Stimulated activated CD4-positive, alpha-beta T cell treated with anti-CD3 and anti-CD28 coated beads, Interleukin-15, amount 100 ng/mL, for 1 hour (primary cell): ENCODE measurements at places on chromosomes 7 and 10.

DNA sequence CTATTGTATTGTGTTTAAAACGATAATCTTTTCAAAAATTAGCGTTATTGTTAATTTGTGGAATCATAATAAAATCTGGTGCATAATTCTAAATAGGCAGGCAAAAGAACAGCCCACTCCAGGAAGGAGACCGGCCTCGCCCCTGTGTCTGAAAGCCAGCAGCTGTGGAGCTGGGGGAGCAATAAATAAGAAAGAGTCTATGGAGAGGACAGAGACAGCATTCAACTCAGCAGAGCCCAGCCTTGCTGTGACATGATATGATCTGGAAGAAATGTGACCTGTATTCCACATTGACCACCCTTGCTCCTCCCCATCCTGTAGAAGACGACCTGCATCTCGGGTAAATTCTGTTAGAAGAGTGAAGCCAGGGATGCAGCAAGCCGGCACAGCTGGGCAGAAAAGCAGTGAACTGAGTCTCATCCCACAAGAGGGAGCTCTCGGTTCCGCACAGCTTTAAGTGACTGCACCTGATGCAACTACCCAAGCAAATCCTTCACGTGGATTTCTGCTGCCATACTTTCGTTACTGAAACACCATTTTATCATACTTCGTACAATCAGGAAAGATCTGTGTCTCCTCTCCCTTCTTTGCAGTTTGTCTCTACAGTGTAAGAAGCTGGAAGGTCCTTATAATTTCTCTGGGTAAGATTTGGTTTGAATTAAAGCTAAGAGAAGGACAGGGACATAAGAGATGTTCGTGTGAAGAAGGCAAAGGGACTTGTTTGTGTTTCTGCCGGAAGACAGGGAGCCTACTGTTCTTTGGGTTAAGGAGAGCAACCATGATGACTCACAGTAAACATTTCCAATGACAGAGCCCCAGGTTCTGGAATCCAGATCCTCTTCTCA, 427.1 kb downstream of the GPAM start:
- DNase-seq, result no peak

- DNase-seq, result no peak
Measured at GRCh38 chr7:42010751-42011150, 226.3 kb downstream of the GLI3 start.

DNA sequence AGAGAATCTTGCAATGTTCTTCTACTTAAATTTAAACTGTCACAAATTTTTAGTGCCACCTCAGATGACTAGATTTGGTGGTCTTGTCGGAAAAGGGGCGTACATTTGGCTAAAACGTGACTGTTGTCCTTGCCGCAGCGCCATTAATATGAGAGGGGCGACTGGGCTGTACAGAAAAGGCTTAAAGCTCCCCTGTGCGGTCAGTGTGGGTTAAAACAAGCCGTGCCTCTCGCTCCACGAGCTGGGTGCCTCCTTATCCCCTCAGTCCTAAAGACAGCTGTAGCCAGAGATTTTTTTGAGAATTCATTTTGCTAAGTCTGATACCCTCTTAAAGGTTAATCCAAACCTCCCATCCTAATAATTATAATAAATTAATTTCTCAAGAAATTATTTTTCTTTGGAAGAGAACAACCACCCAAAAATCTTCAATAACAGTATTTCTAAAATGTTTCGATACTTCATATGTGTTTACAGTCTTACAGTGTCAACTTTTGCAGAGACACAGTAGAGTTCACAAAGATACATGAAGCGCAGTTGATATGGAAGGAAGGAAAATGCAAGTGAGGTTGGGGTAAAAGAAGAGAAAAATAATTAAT, 68.6 kb downstream of the C7orf25 start:
- DNase-seq, result no peak

GRCh38 chr7:142887282-142888015, 1.9 kb upstream of the TRPV6 start:
- no peak for DNase-seq

DNA sequence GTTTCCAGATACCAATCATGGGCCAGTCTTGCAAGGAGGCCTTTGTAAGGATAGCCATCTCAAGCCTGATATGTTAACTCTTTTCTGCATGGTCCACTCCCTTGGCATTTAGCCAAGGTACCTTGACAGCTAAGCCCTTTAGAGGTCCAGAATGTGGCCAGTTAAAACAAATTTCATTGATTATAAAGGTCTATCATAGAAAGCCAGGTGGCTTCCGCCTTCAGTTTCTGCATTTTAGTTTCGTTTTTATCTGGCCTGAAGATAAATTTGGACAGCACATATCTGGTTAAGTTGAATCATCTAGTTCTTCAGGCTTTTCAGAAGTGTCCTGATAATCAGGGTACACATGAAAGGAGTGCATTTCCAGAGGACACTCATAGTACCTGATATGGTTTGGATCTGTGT, 30.7 kb downstream of the ANKIB1 start:
- no peak for DNase-seq

GRCh38 chr7:22860337-22860736, 37.7 kb upstream of the TOMM7 start:
- DNase-seq, result no peak

- DNase-seq, result no peak
Measured at GRCh38 chr7:66335318-66335717, 130.2 kb downstream of the TPST1 start.

DNA sequence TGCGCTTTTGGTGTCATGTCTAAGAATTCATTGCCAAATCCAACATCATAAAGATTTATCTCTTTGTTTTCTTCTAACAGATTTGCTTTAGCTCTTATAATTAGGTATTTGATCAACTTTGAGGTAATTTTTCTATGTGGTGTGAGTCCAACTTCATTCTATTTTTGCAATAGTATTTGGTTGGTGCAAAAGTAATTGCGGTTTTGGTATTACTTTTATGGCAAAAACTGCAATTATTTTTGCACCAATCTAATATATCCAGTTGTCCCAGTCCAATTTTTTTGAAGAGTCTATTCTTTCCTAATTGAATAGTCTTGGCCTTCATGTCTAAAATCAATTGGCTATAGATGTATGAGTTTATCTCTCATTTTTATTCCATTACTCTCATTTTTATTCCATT, 535.5 kb downstream of the ATRNL1 start:
- DNase-seq, result no peak

DNA sequence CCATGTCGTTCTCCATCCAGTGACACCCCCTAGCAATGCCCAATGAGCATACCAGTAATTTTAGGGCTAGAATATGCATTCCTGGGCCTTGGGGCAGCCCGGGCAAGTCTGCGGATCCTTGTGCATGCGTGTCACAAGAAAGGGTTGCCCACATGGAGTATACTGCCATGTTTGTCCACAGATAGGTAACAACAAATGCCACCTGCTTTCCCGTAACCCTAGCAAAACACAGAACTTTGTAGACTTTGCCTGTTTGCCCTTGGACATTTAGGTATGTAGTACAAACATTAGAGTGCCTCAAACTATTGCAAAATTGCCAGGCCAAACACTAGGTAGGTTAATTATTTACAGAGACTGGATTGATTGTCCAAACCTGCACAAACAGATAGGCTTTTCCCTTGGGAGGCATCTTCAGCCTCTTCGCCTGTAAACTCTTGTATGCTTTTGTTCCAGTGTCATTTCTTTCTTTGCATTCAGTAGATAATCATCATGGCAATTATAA, 117.0 kb downstream of the ADCY1 start:
- DNase-seq, result no peak

- no peak for DNase-seq
Measured at GRCh38 chr10:131205556-131205955, 106.0 kb downstream of the TCERG1L start.

- DNase-seq, result no peak
Measured at GRCh38 chr7:139681463-139681755, 96.4 kb downstream of the HIPK2 start.

DNA sequence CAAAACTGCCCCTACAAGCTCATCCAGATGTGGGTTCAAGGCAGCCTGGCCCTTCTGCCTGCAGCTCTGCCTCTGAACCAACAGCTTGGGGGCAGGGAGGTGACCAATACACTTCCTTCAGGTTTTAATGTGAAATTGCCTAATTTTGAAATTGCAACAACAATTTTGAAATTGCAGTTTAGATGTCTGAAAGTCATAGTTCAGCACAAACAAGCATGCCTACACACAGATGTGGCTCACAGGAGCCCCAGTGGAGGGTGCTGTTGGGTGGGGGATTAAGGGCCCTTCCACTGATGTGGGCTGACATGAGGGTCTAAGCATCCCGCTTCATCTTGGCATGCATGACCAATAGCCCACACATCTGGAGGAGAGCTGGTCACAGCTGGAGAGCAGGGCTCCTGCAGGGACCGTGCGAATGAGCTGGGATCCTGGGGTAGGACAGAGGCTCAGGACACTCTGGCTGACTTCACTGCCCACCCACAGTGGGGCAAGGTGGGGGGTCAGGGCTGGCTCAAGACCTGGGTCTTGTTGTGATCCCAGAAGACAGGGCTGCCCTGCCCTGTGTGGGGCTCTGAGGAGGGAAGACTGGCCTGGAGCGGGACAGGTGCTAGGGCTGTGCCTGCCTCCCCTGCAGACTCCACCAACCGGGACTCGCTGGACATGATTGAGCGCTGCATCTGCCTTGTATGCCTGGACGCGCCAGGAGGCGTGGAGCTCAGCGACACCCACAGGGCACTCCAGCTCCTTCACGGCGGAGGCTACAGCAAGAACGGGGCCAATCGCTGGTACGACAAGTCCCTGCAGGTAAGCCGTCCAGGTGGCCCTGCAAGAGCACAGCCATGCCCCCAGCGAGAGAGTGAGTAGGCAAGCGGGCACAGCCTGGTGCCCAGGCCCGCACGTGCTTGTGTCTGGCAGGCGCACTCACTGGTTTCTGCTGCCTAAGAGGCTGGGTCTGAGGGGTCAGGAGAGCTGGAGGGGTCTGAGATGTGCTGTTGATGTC, 32.3 kb downstream of the CHAT start:
- DNase-seq, result no peak

GRCh38 chr10:45441239-45442190, 67.5 kb downstream of the ALOX5 start:
- DNase-seq, result no peak

DNA sequence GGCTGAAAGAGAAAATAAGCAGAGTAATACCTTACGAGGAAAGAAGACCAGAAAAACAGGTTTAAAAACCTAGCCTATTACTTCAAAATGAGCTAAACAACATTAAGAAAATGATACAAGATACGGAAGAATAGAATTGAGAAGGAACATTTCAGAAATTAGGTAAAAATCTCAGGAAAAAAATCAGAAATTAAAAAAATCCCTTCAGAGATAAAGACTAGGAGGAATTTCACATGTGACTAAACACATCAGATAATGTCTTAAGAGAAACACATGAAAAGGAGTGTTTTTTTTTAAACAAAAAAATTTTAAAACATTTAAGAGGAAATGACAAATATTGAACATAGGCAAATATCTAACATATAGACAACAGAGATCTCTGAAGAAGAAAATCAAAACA, 33.3 kb downstream of the TNPO3 start:
- DNase-seq, result no peak

GRCh38 chr10:19815036-19815730, 1.0 kb upstream of the PLXDC2 start:
- no peak for DNase-seq

DNA sequence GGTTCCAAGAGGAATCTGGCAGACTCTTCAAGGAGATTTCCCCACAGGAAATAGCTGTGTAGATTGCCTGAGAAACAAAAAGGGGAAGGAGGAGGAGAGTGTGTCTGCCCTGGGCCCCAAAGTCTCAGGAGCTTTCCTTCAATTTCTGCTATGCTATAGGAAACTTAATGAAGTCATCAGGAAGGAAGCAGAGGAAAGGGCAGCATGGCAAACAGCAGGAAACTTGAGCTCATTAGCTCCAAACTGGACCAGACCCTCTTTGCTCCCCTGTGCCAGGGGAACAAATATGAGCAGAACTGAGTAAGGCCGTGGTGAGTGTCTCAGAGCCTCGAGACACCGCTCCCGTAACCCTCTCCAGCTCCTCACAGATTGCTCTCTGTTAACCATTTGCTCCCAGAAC, 4.8 kb upstream of the KCNIP2 start:
- no peak for DNase-seq

DNA sequence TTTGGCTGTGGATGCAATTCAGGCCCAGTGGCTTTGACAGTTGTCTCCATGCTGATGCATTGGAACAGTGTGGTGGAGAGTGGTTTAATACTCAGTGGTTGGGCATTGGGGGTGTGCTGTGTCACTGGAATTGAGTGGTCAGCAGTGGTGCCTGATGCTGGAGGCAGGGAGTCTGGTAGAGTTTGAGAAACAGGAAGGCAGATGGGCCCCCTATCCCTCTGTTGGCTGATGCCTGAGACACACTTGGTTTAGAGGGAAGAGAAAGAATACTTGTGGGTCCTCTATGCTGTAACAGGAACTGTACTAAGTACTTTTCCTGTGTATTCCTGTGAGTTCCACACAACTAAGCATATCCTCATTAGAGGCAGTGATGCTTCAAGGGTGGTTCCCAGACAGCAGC, 55.4 kb downstream of the EEPD1 start:
- no peak for DNase-seq

GRCh38 chr10:59373071-59373470, 10.7 kb upstream of the FAM13C start:
- no peak for DNase-seq

DNA sequence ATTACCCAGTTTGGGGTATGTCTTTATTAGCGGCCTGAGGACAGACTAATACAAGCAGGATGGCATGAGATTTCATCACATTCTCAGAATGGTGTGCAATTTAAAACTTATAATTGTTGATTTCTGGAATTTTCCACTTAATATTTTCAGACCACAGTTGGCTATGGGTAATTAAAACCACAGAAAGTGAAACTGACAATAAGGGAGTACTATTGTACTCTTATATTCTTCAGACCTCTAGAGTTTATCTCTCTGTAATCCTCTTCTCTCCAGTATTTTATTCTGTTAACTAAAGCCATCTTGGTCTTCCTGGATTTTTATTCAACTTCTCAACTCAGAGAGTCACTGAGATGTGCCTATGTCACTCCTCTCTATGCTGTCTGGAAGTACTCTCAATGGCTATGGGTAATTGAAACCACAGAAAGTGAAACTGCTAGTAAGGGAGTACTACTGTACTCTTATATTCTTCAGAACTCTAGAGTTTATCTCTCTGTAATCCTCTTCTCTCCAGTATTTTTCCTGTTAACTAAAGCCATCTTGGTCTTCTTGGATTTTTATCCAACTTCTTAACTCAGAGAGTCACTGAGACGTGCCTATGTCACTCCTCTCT, 118.3 kb downstream of the PPP1R17 start:
- no peak for DNase-seq

- no peak for DNase-seq
Measured at GRCh38 chr10:78934994-78935602, 133.7 kb upstream of the ZMIZ1 start.

DNA sequence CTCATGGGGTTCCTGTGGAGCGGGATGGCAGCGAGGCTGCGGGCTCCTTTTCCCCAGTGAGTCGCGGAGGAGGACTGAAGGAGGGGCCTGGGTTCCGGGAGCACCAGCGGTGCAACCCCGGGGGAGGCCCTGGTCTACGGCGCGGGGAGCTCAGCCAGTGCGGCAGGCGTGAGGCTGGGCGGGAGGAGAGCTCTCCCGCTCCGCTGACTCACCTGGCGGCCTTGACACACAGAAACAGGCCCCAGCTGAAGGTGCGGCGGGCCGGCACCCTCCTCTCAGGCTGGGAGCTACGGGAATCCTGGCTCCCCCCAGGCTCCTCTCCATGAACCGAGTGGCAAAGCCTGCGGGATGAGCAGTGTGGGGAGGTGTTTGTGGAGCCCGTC, 6.8 kb upstream of the NOM1 start:
- no peak for DNase-seq

GRCh38 chr10:15856328-15857015, 3.8 kb downstream of the MINDY3 start:
- no peak for DNase-seq

GRCh38 chr7:24455813-24456525, 117.3 kb upstream of the PALS2 start:
- no peak for DNase-seq
